ENCODE measurements at places on chromosomes 2 and 18. TPM values are rescaled to one million over a fixed set of nuclear protein-coding genes. Genes with fewer than 3 reads are reported as not detected.
A peak's percentile ranks its signal among the peaks of the same experiment; 100 is the strongest.

The POTEI gene
- 0.08 TPM for polyA plus RNA-seq

DNA sequence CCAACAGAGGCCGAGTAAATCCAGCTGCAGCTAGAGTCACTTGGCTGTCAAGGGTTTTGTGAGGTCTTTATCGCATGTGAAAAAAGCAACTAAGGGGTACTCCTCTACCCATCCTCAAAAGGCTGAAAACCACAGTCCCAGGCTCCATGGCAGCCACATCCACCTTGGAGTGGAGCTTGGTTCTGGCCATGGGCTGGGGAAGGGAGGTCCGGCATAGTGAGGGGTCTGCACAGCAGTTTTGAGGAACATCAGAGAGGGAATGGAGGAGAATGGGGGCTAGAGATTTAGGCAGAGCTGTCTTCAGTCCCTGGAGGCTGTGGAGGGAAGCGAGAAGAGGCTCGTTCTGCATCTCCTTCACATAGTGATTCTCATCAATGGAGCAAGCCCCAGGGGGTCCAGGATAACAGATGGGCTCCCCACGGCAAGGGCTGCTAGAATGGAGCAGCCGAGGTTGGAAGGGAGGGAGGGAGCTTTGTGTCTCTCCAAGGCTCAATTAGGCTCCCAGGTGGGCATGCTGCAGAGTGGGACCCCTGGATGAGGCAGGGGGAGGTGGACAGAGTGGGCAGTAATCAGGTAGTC, 21.0 kb downstream of the MROH2A start:
- DNase-seq, result no peak

- DNase-seq, result peak; percentile 72
Observed at GRCh38 chr18:47893047-47893446, 37.4 kb downstream of the SMAD2 start.

DNA sequence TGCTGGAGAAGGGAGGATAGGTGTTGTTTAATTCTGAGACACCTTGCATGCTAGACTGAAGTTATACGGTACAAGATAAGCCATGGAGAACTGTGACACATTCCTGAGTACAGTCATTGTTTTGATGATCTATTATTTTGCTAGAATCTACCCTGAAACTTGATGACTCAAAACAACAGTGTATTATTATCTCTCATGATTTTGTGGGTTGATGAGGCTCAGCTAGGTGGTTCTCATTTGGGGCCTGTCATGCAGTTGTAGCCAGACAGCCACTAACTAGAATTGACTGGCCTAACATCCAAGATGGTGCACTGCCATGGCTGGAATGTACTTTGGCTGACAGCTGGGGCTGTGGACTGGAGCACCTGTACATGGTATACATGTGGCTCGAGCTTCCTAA, 5.4 kb upstream of the IL1R1 start:
- no peak for DNase-seq

- DNase-seq, result no peak
Observed at GRCh38 chr18:31577195-31577594, 14.5 kb upstream of the TTR start.

DNA sequence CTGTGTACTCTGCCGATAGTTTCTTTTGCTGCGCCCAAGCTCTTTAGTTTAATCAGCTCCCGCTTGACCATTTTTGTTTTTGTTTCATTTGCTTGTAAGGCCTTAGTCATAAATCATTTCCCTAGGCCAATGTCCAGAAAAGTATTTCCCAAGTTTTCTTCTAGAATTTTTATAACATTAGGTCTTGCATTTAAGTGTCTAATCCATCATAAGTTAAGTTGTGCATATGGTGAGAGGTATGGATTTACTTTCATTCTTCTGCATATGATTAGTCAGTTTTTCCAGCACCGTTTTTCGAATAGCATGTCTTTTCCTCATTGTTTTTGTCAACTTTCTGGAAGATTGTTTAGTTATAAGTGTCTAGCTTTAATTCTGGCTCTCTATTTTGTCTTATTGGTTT, 484.8 kb upstream of the CNTNAP5 start:
- no peak for DNase-seq

Measured in left kidney (tissue), 8 donors.